ENCODE measurements at places on chromosomes 1 and 21.

DNA sequence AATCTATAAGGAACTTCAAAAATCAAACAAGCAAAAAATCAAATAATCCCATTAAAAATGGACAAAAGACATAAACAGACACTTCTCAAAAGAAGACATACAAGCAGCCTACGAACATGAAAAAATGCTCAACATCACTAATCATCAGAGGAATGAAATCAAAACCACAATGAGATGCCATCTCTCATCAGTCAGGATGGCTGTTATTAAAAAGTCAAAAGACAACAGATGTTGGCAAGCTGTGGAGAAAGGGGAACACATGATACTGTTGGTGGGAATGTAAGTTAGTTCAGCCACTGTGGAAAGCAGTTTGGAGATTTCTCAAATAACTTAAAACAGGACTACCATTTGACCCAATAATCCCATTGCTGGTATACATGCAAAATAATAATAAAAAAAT is 226.4 kb downstream of the S1PR1 start:
- DNase-seq, result no peak

GRCh38 chr1:150543500-150544143 is 5.6 kb upstream of the ADAMTSL4 start:
- no peak for DNase-seq

DNA sequence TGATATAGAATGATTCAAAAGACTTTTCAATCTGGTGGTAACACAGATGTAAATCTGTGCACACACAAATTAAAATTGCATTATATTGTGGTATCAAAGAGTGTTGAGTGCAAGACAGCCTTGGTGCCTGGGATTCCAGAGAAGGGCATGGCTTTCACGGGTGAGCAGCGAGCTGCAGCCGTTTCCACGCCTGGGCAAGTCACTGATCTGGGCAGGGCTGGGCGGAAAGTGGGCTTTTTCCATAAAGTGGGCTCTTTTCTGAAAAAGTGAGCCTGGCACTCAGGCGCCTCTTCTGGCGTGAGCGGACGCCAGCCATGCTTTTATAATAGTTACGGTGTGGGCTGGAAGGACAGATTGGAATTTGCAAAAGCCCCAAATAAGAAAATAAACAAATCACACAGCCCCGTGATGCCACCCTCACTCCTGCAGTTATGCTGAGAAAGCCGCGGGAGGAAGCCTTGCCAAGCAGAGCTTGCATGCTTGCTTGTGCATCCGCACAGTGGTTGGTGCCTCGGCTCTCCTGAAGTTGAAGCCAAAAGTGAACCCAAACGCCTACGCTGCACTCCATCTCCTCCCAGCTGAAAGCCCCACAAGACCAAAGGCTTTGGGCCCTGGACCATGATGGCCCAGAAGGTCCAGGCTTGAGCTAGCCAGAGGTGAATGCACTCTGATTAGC is 7.1 kb upstream of the C1orf115 start:
- DNase-seq, result no peak

- DNase-seq, result no peak
These were observed 3.9 kb downstream of the GALE start for GRCh38 chr1:23796466-23797271.

- no peak for DNase-seq
These were observed 60.8 kb downstream of the EDN2 start for GRCh38 chr1:41423511-41424191.

GRCh38 chr21:41622831-41623548 is 115.0 kb upstream of the TMPRSS2 start:
- no peak for DNase-seq

- no peak for DNase-seq
These were observed 77.4 kb downstream of the S1PR1 start for GRCh38 chr1:101314244-101314643.

DNA sequence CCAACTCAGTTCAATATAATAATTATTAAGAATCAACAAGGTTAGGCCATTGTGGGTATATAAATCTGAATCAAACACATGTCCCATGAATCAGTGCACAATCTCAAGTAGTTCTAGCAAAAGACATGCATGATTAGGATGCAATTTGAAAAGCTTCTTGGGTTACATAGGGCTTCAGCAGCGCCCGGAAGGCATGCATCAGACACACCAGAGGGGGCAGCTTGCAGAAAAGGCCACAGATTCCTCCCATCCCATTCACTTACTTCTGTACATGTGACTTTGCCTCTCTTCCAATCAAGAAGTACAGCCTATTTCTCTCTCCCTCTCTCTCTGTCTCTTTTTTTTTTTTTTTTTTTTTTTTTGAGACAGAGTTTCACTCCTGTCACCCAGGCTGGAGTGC is 91.8 kb downstream of the KCNN3 start:
- DNase-seq, result no peak

- no peak for DNase-seq
These were observed 26.6 kb downstream of the POFUT2 start for GRCh38 chr21:45261093-45261492.

DNA sequence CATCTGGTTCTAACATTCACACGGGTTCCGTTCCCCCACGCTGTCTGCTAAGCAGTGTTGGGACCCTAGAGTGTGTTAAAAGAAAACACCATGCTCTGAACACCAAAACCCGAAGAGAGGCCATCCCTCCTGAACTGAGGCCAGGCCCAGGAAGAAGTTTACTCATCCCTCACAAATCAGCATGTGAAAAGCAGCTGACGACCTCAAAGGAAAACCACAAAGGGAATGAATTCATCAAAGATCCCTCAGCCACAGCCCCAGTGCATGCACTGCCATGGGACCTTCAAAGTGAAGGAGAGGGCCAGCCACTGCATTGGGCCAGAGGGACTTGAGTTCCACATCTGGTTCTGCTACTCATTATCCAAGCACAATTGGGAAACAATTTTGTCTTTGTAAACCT is 7.0 kb upstream of the PSEN2 start:
- DNase-seq, result no peak

- DNase-seq, result peak; percentile 29
These were observed 296.6 kb downstream of the OMA1 start for GRCh38 chr1:58249737-58250586.

GRCh38 chr1:66438501-66438900 is 95.5 kb upstream of the SGIP1 start:
- no peak for DNase-seq

GRCh38 chr1:206575165-206575893 is 36.9 kb downstream of the EIF2D start:
- peak; percentile 38 for DNase-seq

DNA sequence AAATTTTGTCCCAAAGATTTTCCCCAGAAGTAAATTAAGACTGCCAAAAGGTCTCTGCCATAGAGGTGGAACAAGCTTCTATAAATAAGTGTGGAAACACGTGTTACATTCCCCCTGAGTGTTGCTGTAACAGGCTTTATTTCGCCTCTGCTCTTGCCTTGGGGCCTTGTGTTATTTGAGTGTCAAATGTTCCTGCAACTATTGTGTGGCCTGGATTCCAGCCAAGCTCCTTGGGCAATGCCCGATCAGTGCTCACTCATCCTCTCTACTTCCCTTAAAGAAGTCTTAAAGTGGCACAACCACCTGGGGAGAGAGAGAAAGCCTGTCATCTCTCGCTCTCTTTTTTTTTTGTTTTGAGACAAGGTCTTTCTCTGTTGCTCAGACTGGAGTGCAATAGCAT is 156.7 kb downstream of the NR5A2 start:
- DNase-seq, result no peak

DNA sequence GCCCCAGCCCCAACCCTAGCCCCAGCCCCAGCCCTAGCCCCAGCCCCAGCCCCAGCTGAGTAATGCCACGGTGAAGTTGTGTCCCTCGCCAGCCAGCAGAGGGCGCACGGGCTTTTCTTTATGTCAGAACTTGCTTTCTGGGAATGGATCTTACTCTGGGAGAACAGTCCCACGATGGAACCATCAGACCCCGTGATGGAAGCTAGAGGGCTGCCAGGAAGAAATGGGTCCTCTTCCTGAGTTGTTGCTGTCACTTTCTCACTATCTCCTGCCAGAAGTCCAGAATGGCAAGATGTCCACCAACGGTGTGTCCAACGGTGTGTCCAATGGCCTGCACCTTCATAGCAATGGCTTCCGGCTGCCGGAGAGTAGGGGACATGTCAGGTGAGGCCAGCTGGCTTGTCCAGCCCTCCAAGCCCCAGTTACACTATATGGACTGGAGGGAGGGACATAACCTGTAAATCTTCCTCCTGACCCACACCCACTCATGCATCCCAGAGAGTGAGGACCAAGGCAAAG is 25.1 kb upstream of the TMEM222 start:
- DNase-seq, result peak; percentile 43

- DNase-seq, result no peak
These were observed 26.2 kb downstream of the UBASH3A start for GRCh38 chr21:42429856-42430255.

- DNase-seq, result peak; percentile 45
These were observed at the start of gene USP24 for GRCh38 chr1:55215194-55216021. Gene USP24, minus strand, starts transcription at chr1:55215364. Its CDS starts 251 bp downstream, at chr1:55215113.

DNA sequence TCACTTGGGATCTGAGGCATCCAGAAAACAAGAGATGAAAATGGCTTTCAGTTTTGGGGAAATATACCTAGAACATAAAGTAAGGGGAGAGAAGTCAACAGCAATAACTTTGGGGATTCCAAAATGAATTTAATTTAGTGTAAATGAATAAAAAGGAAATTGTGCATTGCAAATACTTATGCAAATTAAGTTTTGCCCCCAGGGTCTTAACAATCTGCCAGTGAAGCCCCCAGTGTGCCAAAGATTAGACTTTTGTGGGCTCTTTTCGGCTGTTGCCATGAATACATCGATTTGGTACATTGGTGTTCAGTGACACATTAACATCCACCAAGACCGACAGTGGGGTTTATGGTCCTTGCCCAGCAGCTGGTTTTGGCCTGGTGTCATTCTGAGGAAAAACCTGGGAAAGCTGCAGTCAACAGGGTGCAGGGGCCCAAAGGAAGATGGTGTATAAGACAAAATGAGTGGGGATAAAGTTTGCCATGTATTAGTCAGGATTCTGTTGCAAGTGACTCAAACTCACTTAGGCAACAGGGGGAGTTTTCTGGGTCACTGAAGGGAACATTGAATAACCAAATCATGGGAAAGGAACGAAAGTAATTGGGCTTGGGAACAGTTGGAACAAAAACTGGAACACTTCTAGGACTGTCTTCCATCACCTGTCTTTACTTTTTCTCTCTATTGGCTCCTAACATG is 30.2 kb upstream of the IGSF3 start:
- no peak for DNase-seq

DNA sequence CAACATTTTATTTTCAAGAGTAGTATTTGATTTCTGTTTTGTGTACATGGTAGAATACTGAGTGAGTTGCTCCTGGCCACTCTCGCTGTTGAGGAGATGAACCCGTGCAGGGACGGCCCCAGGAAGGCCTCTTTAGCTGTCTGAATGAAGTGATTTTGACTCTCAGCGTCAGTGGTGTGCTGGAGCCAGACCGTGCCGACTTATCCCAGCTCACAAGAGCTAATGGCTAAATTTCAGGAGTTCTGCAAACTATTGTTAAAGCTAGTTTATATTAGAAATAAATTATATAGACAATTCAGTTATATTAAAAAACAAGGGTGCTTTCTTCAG is 111.2 kb upstream of the KIF26B start:
- no peak for DNase-seq
